ENCODE measurements at places on chromosomes 11 and 22. TPM values are rescaled to one million over a fixed set of nuclear protein-coding genes. Genes with fewer than 3 reads are reported as not detected.

Gene OR8B4
- polyA plus RNA-seq, result not detected

- DNase-seq, result no peak
Observed at GRCh38 chr22:25437414-25438160, 126.9 kb upstream of the GRK3 start.

Gene KCTD14
- 2.1 TPM for polyA plus RNA-seq

Gene TESMIN
- 1.5 TPM for polyA plus RNA-seq

Gene RFPL3
- not detected for polyA plus RNA-seq

DNA sequence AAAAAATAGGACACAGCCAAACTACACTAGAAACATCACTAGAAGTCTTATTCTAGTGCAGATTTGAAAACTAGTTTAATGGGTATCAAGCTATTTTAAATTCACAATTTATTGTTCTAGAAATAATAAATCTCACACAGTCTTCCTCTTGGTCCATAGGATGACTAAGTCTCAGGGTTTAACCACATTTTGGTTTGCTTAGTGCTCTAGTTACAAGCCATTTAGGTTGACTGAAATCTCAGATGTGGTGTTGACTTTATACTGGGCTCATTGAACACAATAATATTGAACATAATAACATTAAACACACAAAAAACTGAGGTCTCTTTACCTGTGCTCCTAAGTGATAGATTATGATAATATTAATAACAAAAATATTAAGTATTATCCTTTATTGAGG is 760.3 kb upstream of the CCDC179 start:
- no peak for DNase-seq

GRCh38 chr22:26106412-26106811 is 62.9 kb upstream of the SEZ6L start:
- DNase-seq, result no peak

GRCh38 chr11:82261367-82261766 is 472.3 kb downstream of the FAM181B start:
- DNase-seq, result no peak

GRCh38 chr22:17371448-17371847 is 2.2 kb downstream of the CECR2 start:
- DNase-seq, result no peak

DNA sequence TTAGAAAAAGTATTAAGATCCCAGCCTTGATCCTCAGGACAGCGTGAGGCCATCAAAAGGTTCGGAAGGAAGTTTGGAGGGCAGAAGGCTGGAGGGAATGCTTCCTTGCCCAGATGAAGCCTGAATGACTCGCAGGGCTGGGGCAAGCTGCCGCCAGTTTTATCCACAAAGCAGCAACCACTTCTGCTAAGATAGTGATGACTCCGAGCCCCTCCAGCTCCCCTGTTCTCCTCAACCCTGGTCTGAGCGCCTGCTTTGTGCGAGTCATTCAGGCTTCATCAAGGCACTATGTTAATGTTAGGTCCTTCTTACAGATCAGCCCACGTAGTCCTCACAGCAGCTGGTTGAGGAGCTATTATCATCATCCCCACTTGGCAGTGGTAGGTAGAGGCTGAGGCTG is 158.8 kb downstream of the COMMD9 start:
- DNase-seq, result no peak

- DNase-seq, result no peak
Observed at GRCh38 chr11:10107497-10107896, 186.5 kb downstream of the SBF2 start.

Gene RFPL2
- polyA plus RNA-seq, result not detected

- no peak for DNase-seq
Observed at GRCh38 chr11:121321614-121322243, 29.2 kb downstream of the SC5D start.

GRCh38 chr11:46718155-46719019 is 626 bp upstream of the F2 start:
- DNase-seq, result no peak

Gene OR8G5
- polyA plus RNA-seq, result not detected

DNA sequence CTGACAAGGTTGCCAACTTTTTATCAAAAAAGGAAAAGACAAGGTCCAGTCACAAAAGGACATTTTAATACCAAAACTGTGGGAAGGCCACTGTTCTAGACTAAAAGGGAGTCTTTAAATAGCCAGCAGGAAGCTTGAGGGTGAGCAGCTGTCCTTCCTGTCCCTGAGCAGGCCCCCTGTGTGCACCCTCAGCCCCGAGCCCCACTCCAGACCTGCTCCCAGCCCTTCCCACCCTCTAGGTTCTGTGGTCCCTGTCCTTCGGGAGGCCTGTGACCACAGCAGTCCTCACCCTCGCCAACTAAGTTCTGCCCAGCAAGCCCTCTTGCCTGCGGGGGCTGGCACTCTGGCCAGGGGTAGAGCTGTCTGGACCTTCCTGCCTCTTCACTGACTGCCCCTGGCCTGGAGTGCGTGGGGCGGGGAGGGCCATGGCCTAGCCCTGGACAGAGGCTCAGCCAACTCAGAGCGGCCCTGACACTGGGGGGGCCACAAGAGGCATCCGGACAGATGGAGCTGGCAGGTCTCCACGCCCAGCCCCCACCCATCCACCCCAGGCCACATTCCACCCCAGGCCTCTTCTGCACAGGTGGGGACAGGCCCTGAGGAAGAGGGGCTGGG is 1.6 kb upstream of the PLXNB2 start:
- no peak for DNase-seq

Gene SLC36A4
- 9.6 TPM for polyA plus RNA-seq

Gene BEST1
- polyA plus RNA-seq, result 5.1 TPM

DNA sequence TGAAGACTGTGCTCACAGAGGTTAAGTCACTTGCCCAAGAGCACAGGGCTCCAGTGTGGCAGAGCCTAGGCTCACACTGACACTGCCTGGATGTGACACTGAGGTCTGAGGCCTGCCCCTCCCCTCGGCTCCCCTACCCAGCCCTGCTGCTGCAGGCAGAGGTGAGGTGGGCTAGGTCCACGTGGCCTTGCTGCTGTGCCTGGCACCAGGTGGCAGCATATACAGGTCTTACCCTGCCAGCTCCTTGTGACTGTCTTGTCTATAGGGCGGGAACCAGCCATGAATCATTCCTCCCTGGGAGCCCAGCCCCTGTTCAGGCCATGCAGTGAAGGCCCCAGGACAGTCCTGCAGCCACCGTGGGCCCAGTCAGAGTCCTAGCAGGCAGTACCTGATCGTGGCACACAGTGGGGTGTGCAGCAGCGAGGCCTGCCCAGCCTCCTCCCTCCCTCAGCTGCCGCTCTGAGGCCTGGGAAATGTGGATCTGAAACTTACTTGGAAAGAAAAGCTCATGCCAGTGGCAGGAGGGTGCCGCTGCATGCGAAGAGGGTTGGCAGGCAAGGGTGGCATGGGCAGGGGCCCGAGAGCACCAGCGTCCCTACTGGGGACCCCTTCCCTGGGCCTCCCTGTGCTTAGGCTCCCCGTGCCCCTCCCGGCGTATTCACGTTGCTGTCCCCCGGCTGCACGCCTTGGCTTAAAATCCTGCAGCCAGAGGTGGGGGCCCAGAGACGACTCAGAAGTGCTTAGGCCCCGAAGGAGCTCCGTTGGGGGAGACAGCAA is 1.2 kb upstream of the CERK start:
- no peak for DNase-seq

Data from BJ (cell line).